ENCODE measurements at places on chromosomes 13 and 19.

- DNase-seq, result no peak
Measured at GRCh38 chr13:64505336-64505910, 2724.7 kb downstream of the PCDH9 start.

DNA sequence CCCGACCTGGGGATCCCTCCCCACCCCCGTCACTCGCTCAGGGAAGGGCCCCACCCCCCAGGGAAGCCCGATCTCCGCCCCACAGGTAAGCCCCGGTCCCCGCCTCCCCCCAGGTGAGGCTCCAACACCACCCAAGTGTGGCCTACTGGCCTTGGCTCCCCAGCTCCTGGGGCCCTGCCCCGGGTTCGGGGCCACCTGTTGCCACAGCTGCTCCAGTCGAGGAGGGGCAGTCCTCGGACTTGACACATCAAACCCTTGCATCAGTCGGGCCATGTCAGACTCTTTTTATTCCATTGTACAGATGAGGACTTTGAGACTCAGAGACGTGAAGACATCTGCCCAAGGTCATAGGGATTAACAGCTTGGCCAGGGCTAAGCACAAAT, 512 bp downstream of the CC2D1A start:
- DNase-seq, result peak; percentile 38

GRCh38 chr19:32453736-32454135, 48.2 kb downstream of the DPY19L3 start:
- DNase-seq, result no peak

DNA sequence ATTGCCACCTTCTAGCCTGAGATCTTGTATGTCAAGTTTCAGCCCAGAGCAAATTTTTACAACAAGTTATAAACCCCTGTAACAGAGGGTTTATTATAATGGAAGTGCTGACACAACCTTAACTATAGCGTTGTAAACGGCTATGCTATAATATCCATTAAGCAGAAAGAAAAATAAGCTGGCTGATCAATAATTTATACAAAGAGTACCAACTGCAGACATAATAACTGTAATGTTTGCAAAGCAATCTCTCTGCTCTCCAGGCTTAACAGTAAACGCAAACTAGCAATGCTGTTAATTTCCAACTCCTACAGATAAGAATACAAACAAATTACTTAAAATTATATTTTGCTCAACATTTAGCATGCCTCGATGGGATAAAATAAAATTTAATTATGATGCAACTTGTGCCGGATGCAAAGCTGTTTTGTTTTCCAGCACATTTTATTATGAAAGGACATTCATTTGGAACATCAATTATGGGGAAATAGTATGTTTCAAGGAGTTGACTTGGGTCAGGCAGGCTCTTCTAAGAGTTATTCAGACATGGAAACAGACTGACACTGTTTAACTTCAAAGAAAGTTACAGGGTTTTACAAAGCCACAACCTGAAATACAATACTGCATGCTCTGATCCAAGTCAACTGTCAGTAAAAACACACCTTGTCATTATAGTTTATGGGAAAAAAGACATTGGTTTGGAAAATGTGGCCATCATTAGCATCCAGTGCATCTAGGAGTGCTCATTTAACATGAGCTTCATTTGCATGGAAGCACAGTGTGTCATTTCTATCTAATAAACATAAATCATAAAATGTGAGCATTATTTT, 6.6 kb upstream of the DACH1 start:
- DNase-seq, result no peak

- no peak for DNase-seq
Measured at GRCh38 chr13:100962585-100962984, 288.0 kb upstream of the TMTC4 start.

- DNase-seq, result no peak
Measured at GRCh38 chr13:76884186-76884906, 1.9 kb downstream of the KCTD12 start.

DNA sequence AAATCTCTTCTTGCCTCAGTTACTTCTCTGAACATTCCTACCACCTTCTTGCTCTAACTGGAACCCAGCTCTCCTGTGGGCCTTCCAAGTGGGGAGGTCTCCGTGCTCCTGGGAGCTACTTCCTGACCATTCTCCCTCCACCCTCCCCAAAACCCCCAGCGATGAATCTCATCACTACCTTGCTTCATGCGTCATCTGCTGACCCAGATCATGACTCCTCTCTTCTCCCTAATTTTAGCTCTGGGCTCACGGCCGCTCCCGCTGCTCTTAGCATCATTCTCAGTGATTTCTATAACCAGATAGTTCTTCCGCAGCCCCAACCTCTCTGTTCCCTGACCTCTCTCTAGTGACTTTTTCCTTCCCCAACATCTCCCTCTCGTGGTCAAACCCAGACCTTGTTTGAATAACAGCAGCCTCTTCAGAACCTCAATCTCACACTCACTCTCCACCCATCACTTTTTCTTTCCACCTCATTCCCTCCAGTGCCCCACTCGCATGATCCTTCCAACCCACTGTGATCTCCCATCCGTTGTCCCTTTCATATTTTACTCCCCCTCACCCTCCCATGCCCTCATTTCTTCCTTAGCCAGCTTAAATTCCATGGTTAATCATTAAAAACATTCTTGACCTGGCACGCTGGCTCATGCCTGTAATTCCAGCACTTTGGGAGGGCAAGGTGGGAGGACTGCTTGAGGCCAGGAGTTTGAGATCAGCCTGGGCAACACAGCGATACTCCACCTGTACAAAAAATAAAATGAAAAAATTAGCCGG, 21.8 kb downstream of the MRPS12 start:
- peak; percentile 72 for DNase-seq

GRCh38 chr13:30020726-30021312, 170.4 kb upstream of the UBL3 start:
- no peak for DNase-seq

- no peak for DNase-seq
Measured at GRCh38 chr19:18815673-18816072, 16.1 kb upstream of the UPF1 start.

DNA sequence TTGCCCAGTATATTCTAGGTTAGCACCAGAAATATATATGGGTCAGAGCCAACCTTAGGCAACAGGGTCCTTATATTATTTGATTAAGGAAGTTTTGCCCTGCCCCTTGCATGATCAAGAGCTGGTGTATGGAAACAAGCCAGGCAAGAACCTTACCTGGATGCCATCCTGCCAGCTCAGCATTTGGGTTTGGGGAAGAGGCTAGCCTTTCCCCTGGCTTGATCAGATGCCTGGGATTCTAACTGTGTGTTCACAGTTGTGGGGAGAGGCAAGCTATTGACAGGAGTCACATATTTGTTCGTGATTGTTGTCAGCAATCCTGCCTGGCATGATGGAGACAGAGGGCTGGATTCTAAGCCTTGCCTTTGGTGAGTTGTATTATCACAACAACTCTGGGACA, 260.0 kb upstream of the DACH1 start:
- DNase-seq, result no peak

GRCh38 chr13:33092073-33092987, 76.1 kb downstream of the KL start:
- no peak for DNase-seq

DNA sequence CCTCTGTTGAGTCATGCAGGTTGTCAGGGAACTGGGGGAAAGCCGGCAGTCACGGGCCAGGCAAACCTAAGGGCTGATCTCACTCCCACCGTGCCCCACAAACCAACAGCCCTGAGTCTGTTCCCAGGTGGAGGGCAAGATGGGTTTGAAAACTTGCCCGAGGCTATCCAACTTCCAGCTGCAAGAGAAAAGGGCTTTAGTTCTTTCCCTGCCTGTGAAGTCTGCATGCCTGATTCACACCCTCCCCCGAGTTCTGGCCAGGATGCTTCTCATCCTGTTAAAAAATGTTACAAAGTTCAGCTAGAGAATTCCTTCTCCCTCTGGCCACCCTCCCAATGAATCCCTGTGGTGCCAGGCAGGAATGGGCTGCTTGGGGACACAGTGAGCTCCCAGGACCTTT, 33.1 kb downstream of the MYO16 start:
- no peak for DNase-seq

DNA sequence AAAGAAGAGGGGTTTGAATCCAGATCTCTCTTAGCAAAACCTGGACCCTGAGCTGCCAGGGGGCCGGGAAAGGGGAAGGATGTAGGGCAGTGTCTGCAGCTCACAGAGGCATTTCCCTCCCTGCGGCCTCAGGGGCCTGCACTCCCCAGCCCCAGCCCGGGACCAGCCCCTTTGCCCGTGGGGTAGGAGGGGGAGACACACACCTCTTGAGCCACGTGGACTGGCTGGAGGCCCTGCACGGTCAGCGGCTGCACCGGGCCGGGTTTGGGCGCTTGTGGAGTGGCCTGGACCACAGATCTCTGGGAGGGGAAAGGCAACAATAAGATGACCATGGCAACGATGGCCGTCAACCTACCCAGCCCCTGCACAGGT, 26.9 kb downstream of the RFX1 start:
- DNase-seq, result no peak

- no peak for DNase-seq
Measured at GRCh38 chr13:25821776-25822175, 230.0 kb downstream of the SHISA2 start.

- no peak for DNase-seq
Measured at GRCh38 chr19:45428384-45429231, 4.9 kb upstream of the ERCC1 start.

GRCh38 chr19:43782311-43782660, 1.5 kb upstream of the KCNN4 start:
- DNase-seq, result no peak

GRCh38 chr13:24150572-24150971, 9.9 kb upstream of the SPATA13 start:
- DNase-seq, result no peak

GRCh38 chr13:91389186-91389585, 9.2 kb upstream of the GPC5 start:
- DNase-seq, result no peak

DNA sequence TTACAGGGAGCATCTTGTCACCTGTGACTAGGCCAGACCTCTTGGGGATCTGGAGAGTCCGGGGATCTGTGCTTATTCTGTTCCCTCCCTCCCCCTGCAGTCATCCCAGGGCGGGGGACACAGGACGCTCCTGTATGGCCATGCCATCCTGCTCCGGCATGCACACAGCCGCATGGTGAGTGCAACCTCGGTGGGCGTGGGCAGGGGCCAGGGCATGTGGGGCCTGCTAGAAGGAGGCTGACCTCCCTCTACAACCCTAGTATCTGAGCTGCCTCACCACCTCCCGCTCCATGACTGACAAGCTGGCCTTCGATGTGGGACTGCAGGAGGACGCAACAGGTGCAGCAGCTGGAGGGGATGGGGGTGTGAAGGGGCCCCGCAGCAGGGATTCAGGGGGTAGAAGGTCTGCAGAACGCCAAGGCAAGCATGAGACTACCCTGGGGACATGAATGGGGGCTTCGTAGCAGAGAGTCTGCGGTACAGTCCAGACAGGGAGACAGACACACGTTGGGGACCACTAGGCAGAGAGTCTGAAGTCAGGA, 10.0 kb downstream of the RYR1 start:
- DNase-seq, result no peak

GRCh38 chr13:67061750-67062149, 168.4 kb downstream of the PCDH9 start:
- DNase-seq, result no peak

Measured in activated CD4-positive, alpha-beta T cell treated with anti-CD3 and anti-CD28 coated beads, Interleukin-2, amount 10 ng/mL, durations not matched to agents 7 days and 5 days (primary cell).